CD4-positive, alpha-beta T cell treated with Interferon alpha-2 for 1 hour (primary cell): ENCODE measurements at places on chromosomes 13 and 19.
A peak's percentile ranks its signal among the peaks of the same experiment; 100 is the strongest.

DNA sequence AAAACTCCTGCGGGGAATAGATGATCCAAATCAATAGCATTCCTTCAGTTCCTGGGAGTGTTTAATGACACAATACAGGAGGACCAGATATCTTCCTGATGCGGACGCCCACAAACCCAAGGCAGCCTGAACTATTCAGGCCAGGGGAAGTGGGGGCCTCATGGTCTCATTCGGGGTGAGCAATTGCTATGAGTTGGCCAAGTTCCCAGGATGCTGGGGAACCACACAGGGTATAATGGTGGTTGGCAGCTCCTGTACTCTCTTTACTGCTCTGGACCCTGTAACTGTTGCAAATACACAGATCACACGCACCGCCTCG is 401.2 kb downstream of the IRS2 start:
- no peak for DNase-seq

DNA sequence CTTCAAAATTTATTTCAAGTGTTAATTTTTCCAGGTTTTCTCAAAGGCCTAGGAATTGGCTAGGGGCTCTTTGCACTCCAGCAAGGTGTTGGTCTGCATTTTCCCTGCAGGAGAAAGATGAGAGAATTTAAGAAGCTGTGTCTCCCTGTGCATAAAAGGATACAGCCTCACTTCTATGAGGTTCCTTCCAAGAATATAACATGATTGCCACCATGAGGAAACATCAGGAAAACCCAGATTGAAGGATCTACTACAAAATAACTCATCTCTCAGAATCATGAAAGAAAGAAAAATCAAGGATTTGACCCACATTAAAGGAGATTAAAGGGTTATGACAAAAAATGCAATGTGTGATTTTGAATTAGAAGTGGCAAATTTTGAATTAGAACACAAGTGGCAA is 69.9 kb downstream of the RUBCNL start:
- no peak for DNase-seq

- no peak for DNase-seq
Measured at GRCh38 chr13:114021464-114022308, 47.8 kb upstream of the C13orf46 start.

- DNase-seq = peak; percentile 37
Measured at GRCh38 chr19:3028305-3029064, 595 bp downstream of the TLE2 start.

- DNase-seq = no peak
Measured at GRCh38 chr13:22562116-22562515, 618.7 kb upstream of the SGCG start.

DNA sequence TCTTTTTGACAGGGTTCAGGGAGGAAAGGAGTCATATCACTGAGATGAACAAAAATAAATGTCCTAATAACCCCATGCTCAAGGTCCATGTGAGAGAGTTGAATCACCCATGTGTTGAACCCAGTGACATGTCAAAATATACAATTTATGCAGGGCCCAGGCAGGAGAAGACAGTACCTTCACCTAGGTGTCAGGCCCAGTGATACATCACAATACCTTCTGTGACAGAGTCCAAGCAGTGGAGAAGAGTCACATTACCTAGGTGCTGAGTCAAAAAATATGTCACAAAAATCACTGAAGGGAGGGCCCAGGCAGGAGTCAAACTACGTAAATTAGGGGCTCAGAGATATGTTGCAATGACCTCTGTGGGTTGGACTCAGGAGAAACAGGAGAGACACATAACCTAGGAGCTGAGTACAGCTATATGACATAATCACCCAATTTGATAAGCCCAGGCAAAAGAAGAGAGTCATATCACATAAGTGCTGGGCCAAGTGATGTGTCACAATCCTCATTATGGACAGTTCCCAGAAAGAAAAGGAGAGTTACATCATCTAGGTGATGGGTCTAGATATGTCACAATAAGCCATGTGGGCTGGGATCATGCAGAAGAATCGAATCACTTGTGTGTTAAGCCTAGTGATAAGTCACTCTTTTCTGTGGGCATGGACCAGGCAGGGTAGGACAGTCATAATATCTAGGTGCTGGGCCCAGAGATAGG is 13.8 kb upstream of the ZNF724 start:
- no peak for DNase-seq

GRCh38 chr13:27347211-27347772 is 76.7 kb downstream of the RASL11A start:
- DNase-seq = no peak

DNA sequence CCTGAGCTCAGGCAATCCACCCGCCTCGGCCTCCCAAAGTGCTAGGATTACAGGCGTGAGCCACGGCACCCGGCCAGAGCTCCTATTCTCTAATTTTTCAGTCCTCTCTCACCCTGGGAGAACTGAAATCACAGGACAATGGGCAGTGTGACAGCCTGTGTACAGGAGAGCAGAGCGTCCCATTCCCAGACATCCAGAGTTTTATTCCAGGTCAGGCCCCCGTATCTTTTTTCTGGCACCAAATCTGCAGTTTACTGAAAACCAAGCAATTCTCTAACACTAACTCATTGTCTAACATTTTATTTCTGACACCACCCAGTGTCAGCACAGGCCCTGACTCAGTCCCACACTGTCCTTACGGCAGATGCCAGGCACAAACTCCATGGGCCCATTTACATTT is 6.7 kb downstream of the ZNF708 start:
- DNase-seq = no peak

DNA sequence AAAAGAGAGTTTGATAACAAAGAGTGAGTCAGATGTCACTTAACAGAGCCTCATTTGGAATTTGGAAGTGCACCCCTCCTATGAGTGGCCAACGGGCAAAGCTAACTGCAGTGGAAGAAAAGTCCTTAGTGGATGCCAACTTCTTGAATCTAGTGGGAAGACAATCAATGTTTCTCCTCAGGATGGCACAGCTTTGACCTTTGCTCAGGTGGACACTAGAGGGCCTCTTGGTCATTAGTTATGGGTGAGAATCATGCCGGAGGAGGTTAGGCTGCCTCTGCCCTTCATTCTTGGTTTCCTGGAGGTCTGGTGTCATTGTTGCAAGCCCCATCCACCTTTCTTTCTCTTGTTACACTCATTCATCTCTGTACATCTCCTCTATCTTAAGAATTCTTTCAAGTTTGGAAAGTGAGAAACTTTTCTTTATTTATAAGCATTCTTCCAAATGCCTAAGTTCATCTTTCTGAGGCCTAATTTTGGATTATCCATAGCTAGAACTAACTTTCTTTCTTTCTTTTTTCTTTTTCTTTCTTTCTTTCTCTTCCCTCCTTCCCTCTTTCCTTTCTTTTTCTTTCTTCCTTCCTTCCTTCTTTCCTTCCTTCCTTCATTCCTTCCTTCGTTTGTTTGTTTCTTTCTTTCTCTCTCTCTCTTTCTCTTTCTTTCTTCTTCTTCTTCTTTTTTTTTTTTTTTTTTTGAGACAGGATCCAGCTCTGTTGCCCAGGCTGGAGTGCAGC is 327.2 kb upstream of the TSHZ3 start:
- DNase-seq = no peak

DNA sequence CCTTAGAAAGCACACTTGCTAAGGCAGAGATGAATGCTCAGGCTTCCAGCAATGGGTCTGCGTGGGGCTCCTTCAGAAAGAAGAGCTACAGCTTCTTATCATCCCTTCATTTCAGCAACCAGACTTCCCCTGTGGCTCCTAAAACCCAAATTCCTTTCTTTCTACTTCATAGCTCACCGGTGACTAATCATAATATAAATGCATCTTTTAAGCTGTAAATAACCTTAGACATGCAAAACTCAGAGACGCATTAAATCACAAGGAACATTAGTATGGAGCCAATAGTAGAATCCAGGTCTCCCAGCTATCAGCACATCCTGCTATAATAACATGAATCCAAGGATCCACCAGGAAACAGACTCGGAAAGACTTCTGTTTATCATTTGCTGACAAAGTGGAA is 375.6 kb downstream of the COG6 start:
- DNase-seq = no peak

DNA sequence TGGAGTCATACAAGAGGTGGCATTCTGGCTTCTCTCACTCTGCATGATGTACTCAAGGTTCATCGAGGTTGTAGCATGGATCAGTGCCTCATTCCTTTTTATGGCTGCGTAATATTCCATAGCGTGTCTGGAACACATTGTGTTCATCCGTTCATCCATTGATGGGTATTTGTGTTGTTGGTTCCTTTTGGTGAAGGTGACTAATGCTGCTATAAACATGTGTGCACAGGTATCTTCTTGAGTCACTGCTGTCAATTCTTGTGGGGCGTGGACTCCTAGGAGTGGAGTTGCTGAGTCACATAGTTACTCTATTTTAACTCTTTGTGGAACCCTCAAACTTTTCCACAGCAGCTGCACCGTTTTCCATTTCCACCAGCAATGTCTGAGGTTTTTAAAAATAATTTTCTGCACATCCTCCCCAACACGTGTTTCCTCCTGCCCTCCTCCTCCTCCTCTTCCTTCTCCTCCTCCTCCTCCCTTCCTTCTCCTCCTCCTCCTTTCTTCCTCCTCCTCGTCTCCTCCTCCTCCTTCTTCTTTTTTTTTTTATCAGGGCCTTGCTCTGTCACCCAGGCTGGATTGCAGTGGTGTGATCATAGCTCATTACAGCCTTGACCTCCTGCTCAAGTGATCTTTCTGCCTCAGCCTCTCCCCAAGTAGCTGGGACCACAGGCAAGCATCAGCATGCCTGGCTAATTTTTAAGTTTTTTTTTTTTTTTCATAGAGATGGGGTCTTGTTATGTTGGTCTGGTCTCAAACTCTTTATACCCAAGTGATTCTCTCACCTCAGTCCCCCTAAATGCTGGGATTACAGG is 2.0 kb upstream of the TMEM221 start:
- DNase-seq = no peak

- DNase-seq = no peak
Measured at GRCh38 chr19:37943480-37943879, 36.5 kb downstream of the SIPA1L3 start.

- peak; percentile 82 for DNase-seq
Measured at GRCh38 chr19:1130771-1131717, 27.2 kb downstream of the GPX4 start.

- no peak for DNase-seq
Measured at GRCh38 chr19:31334101-31334848, 15.0 kb downstream of the TSHZ3 start.

DNA sequence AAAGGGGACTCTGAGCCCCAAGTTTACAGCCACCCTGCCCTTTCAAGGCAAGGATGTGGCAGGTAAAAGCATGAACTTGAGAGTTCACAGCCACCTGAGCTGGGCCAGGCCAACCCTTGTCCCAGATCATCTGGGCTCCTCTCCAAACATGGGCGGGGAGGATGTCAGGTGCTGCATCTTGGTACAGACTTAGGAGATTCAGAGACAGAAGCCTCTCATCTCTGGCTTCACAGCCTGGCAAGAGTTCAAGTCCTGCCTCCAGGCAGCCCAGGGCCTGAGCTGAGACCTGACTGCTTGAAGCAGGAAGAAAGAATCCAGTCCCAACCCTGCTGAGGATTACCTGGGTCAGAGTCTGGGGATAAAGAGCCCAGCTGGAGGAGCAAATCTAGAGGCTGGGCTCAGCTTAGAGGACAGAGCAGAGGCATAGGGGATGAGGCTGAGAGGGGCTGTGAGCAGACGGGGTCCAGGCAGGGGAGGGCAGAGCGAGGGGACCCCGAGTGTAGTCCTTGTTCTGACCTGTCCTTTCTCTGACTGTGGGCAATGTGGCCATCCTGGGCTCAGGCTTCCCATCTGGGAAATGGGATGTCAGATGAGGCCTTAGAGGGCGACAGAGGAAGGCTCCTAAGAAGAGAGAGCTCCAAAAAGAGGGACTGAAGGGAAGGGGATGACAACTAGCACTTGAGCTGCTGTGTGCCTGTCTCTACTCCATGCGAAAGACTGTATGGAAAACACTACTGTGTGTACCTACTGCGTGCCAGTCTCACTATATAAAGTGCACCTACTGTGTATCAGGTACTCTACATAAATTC is 6.6 kb upstream of the OR10H5 start:
- no peak for DNase-seq

DNA sequence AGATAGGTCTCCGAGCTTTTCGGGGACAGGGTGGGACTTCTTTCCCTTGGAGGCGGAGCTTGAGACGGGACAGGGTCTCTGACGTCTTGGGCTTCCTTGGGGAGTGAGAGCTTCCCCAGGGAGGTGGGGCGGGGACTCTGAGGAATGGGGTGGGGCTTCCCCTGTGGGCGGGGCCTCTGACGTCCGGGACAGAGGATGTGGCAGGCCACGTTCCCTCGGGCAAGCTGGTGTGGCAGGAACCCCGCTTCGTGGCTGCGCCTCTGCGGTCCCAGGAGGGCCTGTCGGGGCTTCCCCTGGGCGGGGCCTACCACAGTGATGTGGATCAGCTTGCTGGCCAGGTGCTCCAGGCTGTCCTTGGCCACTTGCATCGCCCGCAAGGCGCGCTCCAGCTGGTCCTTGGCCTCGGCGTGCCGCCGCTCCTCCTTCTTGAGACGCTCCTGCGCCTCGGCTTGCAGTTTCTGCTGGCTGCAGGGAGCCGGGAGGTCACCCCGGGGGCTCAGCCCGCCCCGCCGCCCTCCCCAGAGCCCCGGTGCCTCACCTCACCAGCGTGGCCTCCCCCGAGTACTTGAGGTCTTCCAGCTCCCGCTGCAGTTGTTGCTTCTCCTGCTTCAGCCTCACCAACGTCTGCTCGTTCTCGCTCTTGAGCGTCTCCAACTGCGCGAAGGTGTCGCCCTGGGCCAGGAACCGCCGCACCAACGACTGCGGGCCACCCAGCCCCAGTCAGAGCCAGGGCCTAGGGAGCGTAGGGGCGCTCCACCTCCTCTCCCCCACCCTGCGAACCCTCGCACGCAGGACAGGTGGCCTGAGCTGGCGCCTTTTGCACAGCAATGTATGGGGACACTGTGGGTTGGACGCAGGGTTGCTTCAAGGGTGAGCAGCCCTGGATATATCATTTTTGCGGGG is 3.3 kb upstream of the RGL3 start:
- peak; percentile 84 for DNase-seq

DNA sequence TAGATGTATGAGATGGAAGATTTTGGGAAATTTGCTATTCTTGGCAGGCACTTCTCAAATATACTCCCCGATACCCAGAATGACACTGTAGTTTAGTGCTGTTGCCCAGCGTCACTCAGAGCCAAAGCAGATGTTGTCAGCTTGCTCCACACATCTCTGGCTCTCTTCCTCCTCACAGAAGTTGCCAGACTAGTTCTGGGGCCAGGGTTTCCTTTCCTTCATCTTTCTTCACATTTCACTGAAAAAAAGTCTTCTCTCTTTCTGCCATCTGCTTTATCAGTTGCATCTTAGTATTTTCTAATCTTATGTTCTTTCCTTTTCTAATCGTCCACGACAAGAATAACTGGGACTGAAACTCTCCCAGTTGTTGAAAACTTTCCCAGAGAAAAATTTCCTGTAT is 251.4 kb downstream of the RGCC start:
- no peak for DNase-seq

- peak; percentile 64 for DNase-seq
Measured at GRCh38 chr19:49502866-49503581, 6.8 kb downstream of the RPS11 start.

- DNase-seq = no peak
Measured at GRCh38 chr13:114000151-114001040, 26.5 kb upstream of the C13orf46 start.
